ENCODE measurements at places on chromosomes 12 and 14.

- no peak for DNase-seq
Observed at GRCh38 chr12:105228494-105228893, 7.5 kb downstream of the APPL2 start.

- no peak for DNase-seq
Observed at GRCh38 chr12:54358191-54358944, 5.9 kb downstream of the GPR84 start.

DNA sequence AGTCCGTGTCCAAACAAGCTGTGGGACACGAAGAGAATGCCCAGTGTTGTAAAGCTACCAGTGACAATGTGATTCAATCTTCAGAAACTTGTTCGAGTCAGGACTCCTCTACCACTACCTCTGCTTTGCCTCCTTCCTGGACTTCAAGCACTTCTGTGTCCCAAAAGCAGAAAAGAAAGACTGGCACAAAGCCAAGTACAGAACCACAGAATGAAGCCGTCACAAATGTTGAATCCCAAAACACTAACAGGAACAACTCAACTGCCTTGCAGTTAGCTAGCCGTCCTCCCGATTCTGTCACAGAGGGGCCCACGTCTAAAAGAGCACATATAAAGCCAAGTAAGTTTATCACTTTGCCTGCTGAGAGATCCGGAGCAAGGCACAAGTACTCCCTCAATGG, 284.9 kb downstream of the LRFN5 start:
- DNase-seq = no peak

- DNase-seq = no peak
Observed at GRCh38 chr12:30622509-30622908, 73.2 kb downstream of the IPO8 start.

GRCh38 chr14:98176892-98177291, 1095.1 kb downstream of the BCL11B start:
- no peak for DNase-seq

- no peak for DNase-seq
Observed at GRCh38 chr14:103118663-103119404, 4.4 kb upstream of the TNFAIP2 start.

GRCh38 chr12:14263742-14264141, 101.7 kb upstream of the ATF7IP start:
- no peak for DNase-seq
